ENCODE measurements at places on chromosomes 1 and 21. TPM values are rescaled to one million over a fixed set of nuclear protein-coding genes. Genes with fewer than 3 reads are reported as not detected.
A peak's percentile ranks its signal among the peaks of the same experiment; 100 is the strongest.

- DNase-seq: no peak
Observed at GRCh38 chr1:39946216-39946615, 8.7 kb upstream of the MFSD2A start.

GRCh38 chr1:237834461-237834860 is 56.3 kb downstream of the ZP4 start:
- DNase-seq: no peak

DNA sequence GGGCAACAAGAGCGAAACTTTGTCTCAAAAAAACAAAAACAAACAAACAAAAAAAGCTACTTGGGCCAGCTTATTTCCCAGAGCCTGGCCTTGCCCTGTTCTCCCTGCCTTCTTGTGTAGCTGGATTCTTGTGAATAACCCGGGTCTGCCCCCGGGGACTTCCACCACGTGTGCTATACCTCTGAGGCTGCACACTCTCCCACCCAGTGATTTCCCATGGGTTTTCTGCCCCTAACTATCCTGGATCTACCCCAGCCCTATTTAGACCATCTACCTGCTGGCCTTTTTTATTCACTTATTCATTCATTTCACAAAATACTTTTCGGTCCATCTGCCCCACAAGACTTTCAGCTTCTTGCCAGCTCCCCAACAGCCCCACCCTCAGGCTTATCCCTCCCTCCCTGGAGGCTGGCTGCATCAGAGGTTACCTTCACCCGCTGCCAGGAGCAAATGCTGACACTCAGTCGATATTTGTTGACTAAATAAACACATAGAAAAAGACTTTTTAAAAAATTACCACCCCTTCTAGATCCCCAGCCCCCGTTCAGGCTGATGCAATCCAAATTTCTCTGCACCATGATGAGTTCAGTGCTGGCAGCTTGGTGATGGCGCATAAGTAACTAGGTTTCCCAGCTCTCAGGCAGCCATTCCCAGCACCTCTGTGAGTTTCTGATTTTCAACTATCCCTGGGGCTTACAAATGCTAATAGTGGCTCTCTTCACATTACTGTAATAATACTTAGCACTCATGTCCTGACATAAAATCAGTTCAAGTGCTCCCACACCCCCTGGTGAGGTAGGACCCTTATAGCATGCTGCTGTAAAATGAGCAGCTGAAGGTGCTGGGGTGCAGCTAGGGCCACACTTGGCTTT is 30.7 kb upstream of the TARBP1 start:
- DNase-seq: no peak

DNA sequence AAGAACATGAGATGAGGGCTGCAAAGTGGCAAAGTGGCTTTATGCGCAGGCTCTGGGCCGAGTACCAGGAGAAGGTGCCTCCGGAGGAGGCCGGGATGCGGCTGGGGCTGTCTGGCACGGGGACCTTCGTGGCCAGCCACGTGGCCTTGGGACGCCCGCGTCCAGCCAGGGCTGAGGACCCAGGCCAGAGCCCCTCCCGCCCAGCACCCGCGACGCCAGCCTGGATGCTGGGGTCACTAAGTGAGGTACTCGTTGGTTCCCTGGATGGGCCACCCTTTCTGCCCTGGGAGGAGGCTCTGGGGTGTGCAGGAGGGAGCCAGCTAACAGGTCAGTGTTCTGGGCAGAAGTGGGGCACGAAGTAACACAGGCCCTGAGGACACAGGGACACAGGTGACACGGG is 12.6 kb downstream of the SCNN1D start:
- DNase-seq: no peak

Gene HORMAD1
- not detected for total RNA-seq

Gene HTR6
- total RNA-seq: not detected

- no peak for DNase-seq
Observed at GRCh38 chr1:81437213-81437612, 363.5 kb upstream of the ADGRL2 start.

Gene SLC22A15
- total RNA-seq: 10.7 TPM

- DNase-seq: no peak
Observed at GRCh38 chr1:195173753-195174152, 1434.5 kb downstream of the KCNT2 start.

- DNase-seq: peak; percentile 39
Observed at GRCh38 chr21:30340714-30341573, 3.5 kb upstream of the KRTAP27-1 start.

Gene CD160
- total RNA-seq: not detected

DNA sequence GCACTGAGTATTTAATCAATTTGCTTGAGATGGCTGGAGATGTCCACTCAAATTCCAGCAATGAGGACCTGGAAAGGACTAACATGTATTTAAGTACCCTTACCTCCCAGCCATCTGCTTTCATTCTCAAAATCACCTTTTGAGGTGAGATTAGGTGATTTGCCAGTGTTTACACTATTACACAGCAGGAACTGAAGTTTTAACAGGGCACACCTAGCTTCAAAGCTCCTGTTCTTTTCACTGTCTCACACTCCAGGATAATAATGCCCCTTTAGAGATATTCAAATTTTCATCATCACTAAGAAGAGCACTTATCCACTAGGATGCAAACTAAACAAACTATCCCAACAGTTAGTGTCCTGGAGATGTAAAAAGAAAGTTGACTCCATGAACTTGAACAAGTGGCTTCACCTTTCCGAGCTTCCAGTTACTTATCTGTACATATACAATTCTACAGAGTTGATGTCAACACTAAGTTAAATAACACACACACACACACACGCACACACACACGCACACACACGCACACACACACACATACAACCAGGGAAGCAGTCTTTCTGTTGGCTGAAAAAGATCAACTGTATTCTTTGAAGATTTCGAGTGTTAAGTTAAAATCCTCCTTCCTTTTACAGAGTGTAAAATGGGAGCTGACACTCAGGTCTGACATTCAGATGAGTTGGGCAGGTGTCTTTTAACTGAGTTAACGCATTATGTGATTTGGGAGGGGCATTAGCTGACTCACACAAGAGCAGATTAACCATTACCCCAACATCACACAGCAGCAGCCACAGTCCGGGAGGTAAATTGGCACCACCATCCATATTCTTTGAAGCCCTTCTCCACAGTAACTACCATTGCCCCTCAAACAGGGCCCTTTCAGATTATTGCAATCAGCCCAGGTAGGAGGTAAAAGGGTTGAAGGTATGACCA is 15.5 kb upstream of the JAK1 start:
- no peak for DNase-seq

Gene FMO5
- 8.5 TPM for total RNA-seq

Gene SLC9C2
- total RNA-seq: not detected

GRCh38 chr1:185337246-185337645 is 20.2 kb upstream of the IVNS1ABP start:
- DNase-seq: no peak

GRCh38 chr1:226677027-226678020 is 61.8 kb downstream of the ITPKB start:
- peak; percentile 90 for DNase-seq

- no peak for DNase-seq
Observed at GRCh38 chr1:4045397-4046010, 145.4 kb upstream of the C1orf174 start.

Gene NUF2
- total RNA-seq: 0.59 TPM

Gene MYOG
- total RNA-seq: not detected

DNA sequence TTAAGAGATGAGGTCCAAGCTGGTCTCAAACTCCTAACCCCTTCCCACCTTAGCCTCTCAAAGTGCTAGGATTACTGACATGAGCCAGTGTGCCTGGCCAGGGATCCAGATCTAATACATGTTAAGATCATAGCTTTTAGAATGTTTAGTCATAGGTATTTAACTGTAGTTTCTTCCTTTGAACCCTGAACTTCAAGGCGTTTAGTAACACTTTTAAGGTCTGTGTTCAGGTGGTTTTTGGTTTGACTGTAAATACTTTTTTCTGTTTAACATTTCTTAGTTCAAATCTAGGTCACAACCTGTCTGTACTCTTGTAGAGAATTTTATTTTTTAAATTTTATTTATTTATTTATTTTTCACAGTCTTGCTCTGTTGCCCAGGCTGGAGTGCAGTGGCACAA is 28.1 kb downstream of the RAP1A start:
- no peak for DNase-seq

Gene LIN28A
- total RNA-seq: not detected

- DNase-seq: no peak
Observed at GRCh38 chr1:152388889-152389288, 25.2 kb downstream of the CRNN start.

Gene ANGPTL7
- total RNA-seq: 0.89 TPM

DNA sequence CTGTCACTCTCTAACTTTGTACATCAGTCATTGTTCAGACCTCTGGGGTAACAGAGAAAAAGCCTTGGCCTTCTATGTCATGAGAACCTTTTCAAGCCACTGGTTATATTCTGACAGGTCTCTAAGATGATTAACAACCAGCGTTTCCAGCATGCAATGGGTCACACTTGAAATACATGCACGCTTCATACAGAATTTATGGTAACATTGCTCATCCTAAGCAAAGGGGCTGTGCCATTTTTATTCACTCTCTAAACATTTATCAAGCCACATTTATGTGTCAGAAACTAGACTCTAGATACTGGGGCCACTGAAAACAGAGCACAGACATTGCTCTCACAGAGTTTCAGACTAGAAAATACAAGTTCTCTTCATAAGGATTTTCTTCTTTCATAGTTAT is 501.4 kb upstream of the DAB1 start:
- no peak for DNase-seq

GRCh38 chr1:5821540-5822176 is 170.6 kb downstream of the NPHP4 start:
- DNase-seq: no peak

- DNase-seq: no peak
Observed at GRCh38 chr1:216173376-216173995, 249.8 kb downstream of the USH2A start.

DNA sequence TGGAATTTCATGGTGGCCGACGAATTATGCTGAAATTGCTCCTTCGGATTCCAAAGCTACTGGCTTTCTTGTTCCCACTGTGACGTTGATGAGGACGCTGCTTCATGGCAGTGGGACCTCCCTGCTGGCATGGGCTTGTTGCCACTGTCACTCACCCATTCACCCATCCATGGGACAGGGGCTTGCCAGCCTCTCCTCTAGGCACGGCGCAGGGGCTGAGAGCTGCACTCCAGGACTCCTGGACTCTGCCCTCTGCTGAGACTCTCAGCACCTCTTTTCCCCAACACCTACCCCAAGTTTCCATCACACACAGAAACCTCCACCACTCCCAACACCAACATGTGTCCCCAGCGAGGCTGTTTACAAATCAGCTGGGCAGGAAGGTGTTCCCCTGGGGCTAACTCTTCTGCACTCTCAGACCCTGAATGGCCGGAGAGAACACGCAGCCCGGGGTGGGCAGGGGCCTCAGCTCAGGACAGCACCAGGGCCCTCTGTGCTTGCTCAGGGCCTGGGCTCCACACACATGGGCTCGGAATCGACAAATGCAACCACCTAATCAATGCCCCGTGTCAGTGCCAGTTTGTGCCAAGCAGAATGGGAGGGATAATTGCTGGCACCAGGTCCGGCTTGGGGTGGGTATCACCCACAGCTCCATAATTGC is 3.1 kb downstream of the ITGB2 start:
- DNase-seq: peak; percentile 10
